ENCODE measurements at places on chromosomes 11 and 22.

DNA sequence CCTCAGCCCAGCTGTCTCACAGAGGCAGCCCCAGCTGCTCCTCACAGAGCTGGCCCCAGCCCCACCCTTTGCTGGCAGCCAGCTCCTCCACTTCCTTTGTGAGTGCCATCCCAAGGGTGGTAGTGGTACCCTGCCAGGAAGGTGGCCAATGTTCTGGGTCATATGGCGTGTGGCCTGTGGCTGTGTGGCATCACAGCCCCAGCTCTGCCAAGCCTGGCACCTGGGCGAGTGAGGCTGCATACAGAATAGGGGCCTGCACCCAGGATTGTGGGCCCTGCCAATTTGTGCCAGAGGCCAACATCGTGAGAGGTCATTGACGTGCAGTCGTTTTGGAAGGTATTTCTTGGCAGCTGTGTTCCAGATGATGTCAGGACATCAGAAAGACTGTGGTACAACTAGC lies 10.7 kb downstream of the TUB start:
- DNase-seq, result no peak

DNA sequence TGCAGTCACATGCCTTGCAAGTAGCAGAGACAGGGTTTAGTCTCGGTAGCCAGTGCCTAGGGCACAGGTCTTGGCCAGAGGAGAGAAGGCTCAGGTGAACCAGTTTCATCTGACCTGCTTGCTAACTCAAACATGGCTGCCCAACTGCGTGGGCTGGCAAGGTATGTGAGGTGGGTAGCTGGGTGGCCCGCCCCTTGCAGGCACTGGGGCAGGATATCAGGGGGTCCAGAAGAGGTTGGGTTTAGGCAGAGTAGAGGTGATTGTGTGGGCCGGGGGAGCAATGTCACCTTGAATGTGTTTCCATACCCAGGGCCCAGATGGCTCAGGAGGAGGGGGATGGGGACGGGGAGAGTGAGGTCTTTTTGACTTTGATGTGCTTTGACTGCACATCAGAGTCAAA lies 37.7 kb downstream of the ST3GAL4 start:
- DNase-seq, result peak; percentile 41

DNA sequence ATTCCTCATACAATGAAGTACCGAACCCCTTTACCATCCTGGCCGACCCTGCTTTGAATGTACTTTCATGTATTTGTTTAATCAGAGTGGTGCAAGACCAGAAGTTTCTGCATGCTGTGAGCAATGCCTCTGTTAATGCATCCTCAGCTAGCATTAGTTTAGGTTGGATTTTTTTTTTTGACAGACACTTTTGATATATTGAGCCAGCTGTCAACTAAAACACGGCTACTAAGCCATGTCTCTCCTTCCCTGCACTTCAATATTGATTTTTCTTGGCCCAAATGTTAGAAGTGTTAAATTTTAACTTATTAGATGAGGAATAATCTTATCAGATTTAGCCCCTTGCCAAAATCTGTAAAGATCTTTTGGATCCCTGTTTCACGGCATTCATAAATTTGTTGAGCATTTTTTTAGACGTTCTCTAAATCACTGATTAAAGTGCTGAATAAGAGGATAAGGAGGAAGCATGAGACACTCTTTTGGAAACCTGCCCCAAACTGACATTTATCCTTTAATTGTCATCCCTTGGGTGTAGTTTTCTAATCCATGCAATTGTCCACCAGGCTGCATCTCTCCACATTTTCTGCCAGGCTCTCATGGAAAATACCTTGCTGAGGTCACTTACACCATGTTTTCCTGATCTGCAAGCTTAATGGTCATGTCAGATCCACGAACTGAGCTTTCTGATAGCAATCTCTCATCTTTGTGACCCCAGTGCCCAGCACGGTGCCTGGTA lies 130.7 kb downstream of the FEZ1 start:
- DNase-seq, result no peak

- DNase-seq, result no peak
Observed at GRCh38 chr11:76620489-76620888, 50.1 kb downstream of the LRRC32 start.

DNA sequence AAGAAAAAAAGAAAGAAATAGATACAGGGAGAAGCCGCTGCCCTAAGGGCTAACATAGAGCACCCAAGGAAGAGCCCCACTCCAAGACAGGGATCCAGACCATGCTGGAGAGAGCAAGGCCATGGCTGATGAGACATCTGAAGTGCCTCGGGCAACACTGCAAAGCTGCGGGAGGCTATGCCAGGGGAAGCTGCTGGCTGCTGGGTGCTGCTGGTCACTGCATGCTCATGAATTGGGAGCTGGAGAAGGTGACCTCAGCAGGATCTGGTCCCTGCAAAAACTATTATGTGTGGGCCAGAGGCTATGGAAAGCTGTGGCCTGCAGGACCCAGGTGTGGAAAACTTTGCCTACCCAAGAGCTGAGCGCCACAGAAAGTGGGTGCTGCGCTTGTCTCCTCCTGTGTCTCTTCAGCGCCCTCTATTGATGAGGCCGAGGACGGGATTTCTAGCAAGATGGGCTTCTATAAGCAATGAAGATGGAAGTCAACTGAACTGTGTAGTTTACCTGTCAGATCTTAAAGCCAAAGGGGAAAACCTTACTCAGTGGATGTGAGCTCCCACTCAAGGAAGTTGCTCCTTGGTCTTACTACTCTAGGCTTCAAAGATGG lies 17.3 kb upstream of the SLC29A2 start:
- peak; percentile 87 for DNase-seq

DNA sequence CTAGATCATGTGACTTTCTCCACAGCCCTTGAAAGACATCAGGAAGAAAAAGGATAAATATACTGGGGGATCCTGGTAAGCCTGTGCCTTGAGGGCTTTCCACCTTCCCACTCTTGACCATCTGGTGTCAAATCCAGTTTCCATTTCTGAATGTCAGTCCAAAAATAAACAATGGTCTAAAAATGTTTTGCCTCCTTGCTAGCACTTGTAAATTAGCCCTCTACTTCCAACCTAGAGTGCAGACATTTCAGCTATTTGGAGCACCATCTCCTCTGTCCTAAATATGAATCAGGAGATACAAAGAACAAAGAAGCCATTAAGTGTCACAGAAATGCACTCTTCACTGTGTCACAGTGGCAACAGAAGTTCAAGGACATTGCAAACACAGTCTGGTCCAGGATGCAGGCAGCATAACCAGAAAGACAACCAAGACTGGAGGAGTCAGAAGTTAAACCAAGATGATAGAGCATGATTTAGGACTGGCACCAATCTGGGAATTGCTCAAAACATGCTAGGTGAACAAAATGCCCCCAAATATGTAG lies 88.1 kb downstream of the CCDC34 start:
- no peak for DNase-seq

- no peak for DNase-seq
Observed at GRCh38 chr11:35009191-35009943, 92.9 kb downstream of the PDHX start.

DNA sequence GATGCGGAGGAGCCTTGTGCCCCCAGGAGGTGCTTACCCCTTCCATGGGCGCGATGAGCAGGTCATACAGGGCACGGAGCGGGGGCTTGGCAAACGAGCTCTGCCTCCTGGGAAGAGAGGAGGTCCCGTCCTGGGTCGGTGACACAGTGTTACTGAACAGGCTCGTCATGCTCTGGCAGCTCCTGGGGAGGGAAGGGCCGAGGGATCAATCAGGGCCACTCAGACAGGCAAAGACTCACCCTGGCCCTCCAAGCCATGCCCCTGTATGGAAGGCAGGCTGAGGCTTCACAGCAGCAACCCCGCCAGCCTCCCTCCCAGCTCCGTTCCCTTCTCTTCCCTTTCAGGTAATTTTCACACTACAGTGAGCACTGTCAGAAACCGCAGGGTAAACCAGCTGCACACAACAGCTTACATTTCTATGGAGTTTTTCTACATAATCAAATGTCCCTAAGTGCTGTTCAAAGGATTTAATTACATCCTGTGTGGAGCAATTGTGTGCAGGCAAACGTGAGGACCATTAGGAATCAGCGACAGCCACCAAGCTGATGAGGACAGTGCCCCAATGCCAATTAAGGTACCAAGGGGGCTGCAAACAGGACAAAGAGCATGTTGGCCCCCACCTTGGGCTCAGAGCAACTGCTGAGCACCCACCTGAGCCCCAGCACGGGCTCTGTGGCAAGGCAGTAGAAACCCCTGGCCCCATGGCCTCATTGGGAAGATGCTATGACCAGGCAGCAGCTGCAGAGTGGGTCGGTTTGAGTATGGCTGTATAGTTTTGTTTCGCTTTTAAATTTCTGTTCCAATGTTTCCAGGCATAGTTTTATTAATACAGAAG lies 95.4 kb upstream of the PITPNB start:
- no peak for DNase-seq

DNA sequence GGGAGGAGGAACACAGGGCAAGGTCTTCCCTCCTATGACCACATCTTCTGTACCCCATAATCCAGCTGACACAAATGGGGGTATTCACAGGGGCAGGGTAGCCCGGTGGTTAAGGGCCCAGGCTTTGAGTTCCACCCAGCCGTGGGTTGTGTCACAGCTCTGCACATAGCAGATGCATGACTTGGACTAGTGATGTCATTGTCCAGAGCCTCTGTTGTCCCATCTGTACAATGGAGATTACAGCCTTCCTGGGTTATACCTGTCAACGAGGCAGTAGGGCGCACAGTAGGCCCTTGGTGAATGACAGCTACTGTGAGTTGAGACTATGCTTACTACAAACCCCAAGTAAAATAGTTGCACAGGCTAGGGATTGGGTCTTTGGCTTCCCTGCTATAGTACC lies 99.3 kb upstream of the CRYBB3 start:
- no peak for DNase-seq

GRCh38 chr11:28209906-28210305 lies 101.7 kb downstream of the METTL15 start:
- no peak for DNase-seq

- DNase-seq, result no peak
Observed at GRCh38 chr22:34688825-34689224, 377.1 kb upstream of the ISX start.

DNA sequence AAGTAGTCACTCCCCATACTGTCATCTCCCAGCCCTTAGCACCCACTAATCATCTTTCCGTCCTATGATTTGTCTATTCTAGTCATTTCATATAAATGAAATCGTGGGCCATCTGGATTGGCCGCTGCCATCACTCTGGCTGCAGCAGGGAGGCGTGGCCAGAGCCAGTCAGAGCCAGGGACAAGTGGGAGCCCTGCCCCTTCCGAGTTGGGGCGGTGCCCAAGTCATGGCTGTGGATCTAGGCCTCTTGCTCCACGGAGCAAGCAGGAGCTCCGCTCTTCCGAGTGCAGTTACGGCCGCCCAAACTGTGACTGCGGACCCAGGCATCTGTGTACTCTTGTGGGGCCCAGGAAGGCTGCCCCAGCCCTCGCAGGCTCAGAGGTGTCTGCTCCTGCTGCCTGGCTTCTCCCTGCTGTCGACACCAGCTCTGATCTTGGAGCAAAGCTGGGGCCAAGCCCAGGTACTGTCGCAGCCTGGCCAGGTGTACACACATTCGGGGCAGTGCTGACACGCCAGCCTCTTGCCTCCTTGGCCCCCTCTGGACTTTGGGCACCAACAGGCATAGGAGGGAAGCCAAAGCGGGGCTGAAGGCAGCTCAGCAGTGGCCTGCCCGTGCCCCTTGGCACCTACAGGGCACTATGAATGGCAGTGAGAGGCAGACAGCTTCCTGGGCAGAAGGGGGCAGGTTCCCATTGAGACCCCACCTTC lies 8.4 kb downstream of the MRPL48 start:
- no peak for DNase-seq

- DNase-seq, result no peak
Observed at GRCh38 chr11:70477176-70477575, 78.8 kb downstream of the CTTN start.

DNA sequence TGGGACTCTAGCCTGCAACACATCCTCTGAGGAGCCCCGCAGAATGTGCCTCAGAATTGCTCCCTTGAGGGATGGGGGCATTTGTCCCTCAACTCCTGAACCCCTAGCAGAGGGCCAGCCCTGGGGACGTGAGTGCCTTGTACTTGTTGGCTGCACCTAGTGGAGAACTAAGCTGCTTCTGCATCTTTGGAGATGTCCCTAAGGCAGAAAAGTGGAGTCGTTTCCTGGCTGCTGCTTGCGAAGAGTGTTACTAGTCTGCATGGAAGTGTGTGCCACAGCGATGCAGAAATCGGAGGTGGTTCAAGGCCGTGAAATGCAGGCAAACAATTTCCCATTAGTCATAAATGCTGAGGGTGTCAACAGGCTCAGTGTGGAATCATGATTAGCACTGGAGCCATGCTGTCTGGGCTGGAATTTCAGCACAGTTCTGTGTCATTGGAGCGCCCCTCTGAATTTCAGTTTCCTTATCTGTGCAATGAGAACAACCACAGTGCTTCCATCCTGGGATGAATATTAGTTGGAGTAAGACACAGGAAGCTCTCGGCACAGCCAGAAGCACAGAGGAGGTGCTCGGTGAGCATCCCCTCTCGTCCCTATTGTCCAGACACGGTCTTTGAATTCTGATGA lies 56.5 kb downstream of the MIAT start:
- DNase-seq, result no peak

DNA sequence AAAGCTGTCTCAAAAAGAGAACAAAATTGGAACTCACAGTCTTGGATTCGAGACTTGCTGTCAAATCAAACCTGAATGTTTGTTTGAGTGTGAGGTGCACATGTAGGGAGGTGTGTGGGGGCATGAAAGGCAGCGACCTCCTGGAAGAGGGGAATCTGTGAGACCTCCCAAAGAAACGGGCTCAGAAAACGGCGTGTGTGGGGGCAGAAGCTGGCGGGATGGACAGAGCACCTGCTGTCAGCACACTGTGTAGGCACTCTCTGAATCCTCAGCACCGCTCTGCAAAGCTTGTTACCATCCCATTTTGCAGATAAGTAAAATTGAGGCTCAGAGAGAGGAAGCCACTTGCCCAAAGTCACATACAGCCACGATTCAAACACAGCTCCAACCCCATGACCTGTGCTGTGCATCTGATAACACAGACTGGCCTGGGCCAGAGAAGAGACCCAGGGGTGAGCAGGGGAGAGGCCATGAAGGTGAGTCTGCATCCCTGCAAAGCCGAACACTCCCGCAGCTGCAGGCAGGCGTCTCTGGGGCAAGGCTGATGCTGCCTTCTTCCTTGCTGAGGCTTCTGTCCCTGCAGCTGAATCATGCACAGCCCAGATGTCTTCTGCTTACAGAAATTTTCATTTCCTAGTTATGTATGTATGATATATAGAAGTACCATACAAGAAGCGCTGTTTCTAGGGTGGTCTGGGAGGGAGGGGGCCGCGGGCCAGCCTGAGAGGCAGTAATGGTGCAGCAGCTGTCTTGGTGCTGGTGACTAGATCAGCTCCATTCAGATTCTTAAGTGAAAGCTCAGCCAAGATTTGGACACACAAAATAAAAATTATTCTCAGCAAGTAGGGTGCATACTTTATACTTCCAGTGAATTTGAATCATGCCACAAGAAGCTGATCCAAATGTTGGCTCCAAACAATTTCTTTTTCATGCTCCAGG lies 67.3 kb upstream of the SHISAL1 start:
- DNase-seq, result no peak

GRCh38 chr11:134033696-134034491 lies 35.0 kb upstream of the JAM3 start:
- peak; percentile 63 for DNase-seq

DNA sequence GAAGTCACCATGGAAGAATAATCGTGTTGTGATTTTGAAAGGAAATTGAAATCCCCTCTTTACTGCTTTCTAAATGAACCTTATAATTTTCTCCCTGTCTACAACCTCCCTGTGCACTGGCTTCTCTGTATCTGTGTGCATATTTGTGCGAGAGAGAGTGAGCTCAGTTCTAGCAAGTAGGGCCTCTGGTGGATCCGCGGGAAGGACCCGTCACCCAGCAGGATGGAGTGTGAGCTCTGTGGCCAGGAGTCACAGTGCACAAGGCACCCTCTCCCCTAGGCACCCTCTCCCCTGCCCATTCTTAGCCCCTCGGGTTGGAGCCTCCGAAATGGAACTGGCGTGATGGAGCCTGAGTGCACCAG lies 109.0 kb downstream of the TRIM29 start:
- no peak for DNase-seq

Measured in NB4 (cell line).